ENCODE measurements at places on chromosomes 13 and 19.

DNA sequence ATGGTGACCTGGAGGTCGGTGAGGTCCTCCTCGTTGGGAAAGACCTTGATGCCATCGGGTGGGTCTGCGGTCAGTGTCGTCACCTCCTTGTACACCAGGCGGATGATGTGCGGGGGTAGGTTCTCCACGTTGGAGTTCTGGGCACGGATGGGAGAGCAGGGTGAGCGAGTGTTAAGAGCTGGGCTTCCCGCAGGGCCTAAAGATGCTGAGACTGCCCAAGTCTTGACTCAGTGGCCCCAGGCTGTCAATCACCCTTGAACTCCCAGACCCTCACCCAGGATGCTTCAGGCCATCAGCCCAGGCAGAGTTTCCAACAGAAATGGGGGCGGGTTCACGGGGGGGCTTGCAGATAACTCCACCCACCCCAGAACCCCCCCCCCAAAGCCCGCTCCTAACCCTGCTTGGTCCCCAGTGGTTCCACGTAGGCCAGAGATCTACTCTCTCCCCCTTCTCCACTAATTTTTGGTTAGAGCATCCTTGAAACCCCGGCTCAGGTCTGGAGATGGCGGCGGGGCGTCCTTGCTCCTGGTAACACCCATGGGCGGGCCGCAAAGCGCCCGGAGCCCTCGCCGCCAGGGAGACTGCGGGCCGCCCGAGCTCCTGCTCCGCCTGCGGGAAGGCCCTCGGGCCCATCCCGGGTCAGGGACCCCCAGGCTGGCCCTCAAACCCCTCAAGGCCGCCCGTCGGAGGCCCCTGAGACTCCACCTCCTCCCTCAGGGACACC lies 600 bp downstream of the UBE2S start:
- H3K4me3 ChIP-seq, result peak overlapping the region; percentile 96
- DNase-seq, result no peak
- no peaks in the 10 kb centered on the region for H3K27me3 ChIP-seq
- peaks cover 56% of the 10 kb centered on the region for H3K36me3 ChIP-seq
- peaks cover 45% of the 10 kb centered on the region for H3K4me1 ChIP-seq

- no peak overlapping the region for H3K27ac ChIP-seq
- no peak for DNase-seq
- H3K36me3 ChIP-seq, result peaks cover 36% of the 10 kb centered on the region
- H3K4me1 ChIP-seq, result peaks cover 11% of the 10 kb centered on the region
These were observed 11.9 kb downstream of the CDADC1 start for GRCh38 chr13:49259586-49259985.

- no peak overlapping the region for H3K4me3 ChIP-seq
These were observed 12.9 kb downstream of the PIN1 start for GRCh38 chr19:9848060-9848459.

GRCh38 chr13:75660694-75661093 lies 24.6 kb downstream of the LMO7 start:
- no peaks in the 10 kb centered on the region for H3K27me3 ChIP-seq
- no peak overlapping the region for H3K27ac ChIP-seq
- no peaks in the 10 kb centered on the region for H3K4me1 ChIP-seq
- DNase-seq, result no peak
- H3K36me3 ChIP-seq, result peaks cover 21% of the 10 kb centered on the region
- H3K4me3 ChIP-seq, result no peak overlapping the region

GRCh38 chr13:47372751-47373150 lies 475.9 kb upstream of the HTR2A start:
- no peaks in the 10 kb centered on the region for H3K36me3 ChIP-seq
- H3K27ac ChIP-seq, result no peak overlapping the region
- no peak for DNase-seq
- no peaks in the 10 kb centered on the region for H3K4me1 ChIP-seq
- no peaks in the 10 kb centered on the region for H3K27me3 ChIP-seq

DNA sequence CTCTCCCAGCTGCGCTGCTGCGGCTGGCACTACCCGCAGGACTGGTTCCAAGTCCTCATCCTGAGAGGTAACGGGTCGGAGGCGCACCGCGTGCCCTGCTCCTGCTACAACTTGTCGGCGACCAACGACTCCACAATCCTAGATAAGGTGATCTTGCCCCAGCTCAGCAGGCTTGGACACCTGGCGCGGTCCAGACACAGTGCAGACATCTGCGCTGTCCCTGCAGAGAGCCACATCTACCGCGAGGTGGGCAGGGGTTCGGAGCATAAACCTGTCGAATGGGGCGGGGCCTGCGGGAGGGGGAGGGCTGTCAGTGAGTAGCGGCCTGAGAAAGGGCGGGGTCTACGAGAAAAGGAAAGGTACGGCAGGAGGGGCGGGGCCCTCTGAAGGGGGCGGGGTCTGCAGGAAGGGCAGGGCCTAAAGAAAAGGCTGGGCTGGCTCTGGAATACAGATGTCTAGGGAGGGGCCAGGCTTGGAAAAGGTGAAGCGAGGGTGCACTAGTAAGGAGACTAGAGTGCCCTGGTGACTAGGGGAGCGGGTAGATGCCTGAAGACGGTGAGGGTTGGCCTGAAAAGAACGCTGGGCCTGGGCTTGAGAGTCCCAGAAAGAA lies 3.6 kb downstream of the CD37 start:
- H3K27me3 ChIP-seq, result no peaks in the 10 kb centered on the region
- H3K27ac ChIP-seq, result no peak overlapping the region
- DNase-seq, result no peak
- H3K4me1 ChIP-seq, result 0 out of 2 replicates have a peak, but pooled peaks cover 3% of the 10 kb centered on the region
- peaks cover 22% of the 10 kb centered on the region for H3K36me3 ChIP-seq

DNA sequence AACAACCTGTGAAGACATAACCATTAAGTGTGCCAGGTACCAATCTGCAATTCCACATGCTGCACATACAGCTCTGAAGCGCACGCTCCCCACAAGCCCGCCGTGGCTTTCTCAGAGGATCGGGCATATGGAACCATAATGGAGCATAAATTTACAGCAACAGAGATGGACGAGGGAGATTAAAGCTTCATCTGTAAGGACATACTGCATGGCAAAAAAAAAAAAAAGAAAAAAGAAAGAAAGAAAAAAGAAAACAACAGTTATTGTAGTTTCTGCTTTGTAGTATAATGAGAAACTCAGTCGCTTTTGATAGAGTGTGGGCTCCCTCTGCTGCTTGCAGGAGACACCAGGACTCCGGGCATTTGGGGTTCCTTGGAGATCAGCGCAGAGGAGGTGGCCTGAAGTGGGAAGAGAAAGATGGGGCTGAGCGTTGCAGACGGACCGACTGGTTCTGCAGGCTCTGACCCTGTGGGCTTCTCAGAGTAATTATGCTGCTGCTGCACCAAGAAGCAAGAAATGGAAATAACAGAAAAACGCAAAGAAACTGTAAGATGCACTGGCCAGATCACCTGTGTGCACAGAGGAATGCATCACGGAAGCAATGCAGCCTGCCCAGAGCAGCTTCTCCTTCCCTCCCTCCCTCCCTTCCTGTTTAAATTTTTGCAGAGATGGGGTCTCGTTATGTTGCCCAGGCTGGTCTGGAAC lies 10.8 kb upstream of the PDCD5 start:
- no peaks in the 10 kb centered on the region for H3K4me1 ChIP-seq
- peak; percentile 47 for DNase-seq
- H3K4me3 ChIP-seq, result no peak overlapping the region
- no peaks in the 10 kb centered on the region for H3K27me3 ChIP-seq
- no peak overlapping the region for H3K27ac ChIP-seq

GRCh38 chr19:17554968-17555479 lies 425 bp upstream of the COLGALT1 start:
- H3K4me3 ChIP-seq, result peak overlapping the region; percentile 96
- no peaks in the 10 kb centered on the region for H3K27me3 ChIP-seq
- DNase-seq, result no peak
- peaks cover 28% of the 10 kb centered on the region for H3K36me3 ChIP-seq
- no peak overlapping the region for H3K27ac ChIP-seq

DNA sequence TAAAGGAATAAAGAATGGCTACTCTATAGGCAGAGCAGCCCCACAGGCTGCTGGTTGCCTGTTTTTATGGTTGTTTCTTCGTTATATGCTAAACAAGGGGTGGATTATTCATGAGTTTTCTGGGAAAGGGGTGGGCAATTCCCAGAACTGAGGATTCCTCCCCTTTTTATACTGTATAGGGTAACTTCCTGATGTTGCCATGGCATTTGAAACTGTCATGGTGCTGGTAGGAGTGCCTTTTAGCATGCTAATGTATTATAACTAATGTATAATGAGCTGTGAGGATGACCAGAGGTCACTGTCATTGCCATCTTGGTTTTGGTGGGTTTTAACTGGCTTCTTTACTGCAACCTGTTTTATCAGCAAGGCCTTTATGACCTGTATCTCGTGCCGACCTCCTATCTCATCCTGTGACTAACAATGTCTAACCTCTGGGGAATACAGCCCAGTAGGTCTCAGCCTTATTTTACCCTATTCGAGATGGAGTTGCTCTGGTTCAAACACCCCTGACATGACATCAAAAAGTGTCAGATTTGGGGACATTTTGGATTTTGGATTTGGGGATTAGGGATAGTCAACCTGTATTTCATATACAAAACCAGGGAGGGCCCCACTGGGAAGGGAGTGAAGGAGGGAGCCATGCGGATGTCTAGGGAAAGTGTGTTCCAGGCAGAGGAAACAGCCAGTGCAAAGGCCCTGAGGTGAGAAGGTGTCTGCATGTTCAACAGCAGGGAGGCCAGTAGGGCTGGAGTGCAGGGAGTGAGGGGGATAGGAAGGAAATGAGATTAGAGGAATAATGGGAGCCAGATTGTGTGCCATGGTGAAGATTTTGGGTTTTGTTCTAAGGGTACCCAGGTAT lies 10.9 kb downstream of the FXYD5 start:
- peaks cover 68% of the 10 kb centered on the region for H3K36me3 ChIP-seq
- H3K27ac ChIP-seq, result no peak overlapping the region
- no peaks in the 10 kb centered on the region for H3K4me1 ChIP-seq

DNA sequence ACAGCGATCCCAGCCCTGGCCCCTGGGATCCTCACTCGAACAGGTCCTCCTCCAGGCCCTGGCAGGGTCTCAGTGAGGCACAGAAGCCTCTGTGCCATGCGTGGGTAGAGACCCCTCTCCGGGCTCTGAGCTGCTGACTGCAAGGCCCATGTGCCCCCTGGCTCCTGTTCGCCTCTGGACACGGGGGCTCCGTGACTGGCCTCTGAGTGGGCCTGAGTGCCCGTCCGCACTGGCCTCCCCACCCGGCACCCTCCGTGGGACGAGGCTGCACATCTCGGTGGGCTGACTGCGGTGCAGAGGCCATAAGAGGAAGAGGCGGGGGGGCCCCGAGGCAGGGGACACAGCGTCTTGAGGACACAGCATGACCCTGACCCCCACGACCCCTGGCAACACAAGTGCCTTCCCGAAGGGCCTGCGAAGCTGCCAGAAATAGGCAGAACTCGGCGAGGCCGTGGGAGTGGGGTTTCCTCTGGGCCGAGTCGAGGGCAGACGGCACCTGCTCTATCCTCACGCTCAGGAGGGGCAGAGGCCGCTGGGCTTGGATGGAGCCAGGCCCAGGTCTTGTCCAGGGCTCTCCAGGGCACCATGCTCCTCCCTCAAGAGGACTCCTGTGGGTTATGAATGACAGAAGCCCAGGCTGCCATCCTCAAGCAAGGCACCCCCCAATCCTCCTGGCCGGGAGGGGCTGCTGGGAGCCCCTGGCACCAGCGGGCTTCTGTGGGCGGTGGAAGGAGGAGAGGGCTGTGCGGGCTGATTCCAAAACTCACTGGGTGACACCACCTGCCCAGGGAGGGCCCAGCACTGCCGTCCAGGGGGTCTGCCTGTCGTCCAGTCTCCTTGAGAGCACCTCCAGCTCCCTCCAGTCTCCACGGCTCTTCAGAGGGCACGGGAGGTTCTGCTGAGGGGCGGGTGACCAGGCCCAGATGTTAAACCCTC lies 52.6 kb downstream of the RASA3 start:
- H3K27ac ChIP-seq, result no peak overlapping the region
- H3K36me3 ChIP-seq, result 0 out of 2 replicates have a peak, but pooled peaks cover 3% of the 10 kb centered on the region

- no peak overlapping the region for H3K27ac ChIP-seq
- DNase-seq, result no peak
- H3K4me3 ChIP-seq, result no peak overlapping the region
- no peaks in the 10 kb centered on the region for H3K36me3 ChIP-seq
These were observed 8.1 kb upstream of the PGLYRP1 start for GRCh38 chr19:46030812-46031550.

GRCh38 chr13:51923983-51924539 lies 62.3 kb downstream of the CCDC70 start:
- H3K36me3 ChIP-seq, result no peaks in the 10 kb centered on the region
- H3K4me3 ChIP-seq, result no peak overlapping the region
- no peak for DNase-seq
- no peaks in the 10 kb centered on the region for H3K4me1 ChIP-seq
- no peak overlapping the region for H3K27ac ChIP-seq

- no peak for DNase-seq
- H3K4me1 ChIP-seq, result peaks cover 25% of the 10 kb centered on the region
- peaks cover 4% of the 10 kb centered on the region for H3K36me3 ChIP-seq
- H3K27me3 ChIP-seq, result no peaks in the 10 kb centered on the region
- no peak overlapping the region for H3K4me3 ChIP-seq
- no peak overlapping the region for H3K27ac ChIP-seq
These were observed 60.3 kb upstream of the STARD13 start for GRCh38 chr13:33345842-33346241.

DNA sequence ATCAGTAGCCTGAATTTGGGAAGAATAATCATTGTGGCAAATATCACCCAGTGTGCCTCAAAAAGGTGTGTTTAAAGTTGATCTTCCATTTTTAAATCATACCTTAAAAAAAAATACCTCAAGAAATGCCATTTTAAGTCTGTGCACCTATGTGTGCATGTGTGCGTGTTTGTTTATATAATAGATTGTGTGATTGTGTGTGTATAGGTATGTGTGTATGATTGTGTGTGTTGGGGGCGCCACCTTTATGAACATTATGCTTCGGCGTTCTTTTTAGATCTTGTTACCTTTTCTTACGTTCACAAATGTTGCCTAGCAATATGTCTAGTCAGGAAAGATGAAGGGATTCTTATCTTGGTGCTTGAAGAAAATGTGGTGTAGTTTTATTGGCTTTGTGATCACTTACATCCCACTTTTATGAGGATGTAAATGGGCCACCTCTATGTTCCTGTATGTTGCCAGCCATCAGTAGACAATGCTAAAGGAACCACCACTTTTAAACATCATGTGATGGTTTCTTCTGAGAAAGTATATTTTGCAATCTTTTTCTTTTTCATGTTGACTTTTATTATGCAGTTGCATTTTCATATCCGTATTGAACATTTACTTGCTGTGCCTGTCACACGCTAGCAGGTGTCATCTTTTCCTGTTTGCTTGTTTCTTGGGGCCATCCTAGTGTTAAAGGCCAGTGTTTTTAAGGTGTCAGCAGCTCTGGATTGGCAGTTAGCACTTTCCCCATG lies 2.2 kb upstream of the IRS2 start:
- DNase-seq, result peak; percentile 45
- peaks cover 22% of the 10 kb centered on the region for H3K36me3 ChIP-seq
- H3K4me3 ChIP-seq, result no peak overlapping the region
- H3K4me1 ChIP-seq, result peaks cover 29% of the 10 kb centered on the region
- peaks cover 69% of the 10 kb centered on the region for H3K27me3 ChIP-seq
- H3K27ac ChIP-seq, result no peak overlapping the region

GRCh38 chr19:52891336-52891735 lies 6.1 kb downstream of the ZNF320 start:
- no peaks in the 10 kb centered on the region for H3K27me3 ChIP-seq
- H3K4me3 ChIP-seq, result no peak overlapping the region
- DNase-seq, result no peak
- H3K27ac ChIP-seq, result no peak overlapping the region
